Ovary (tissue), 10 donors: ENCODE measurements at places on chromosomes 2 and 18.
A peak's percentile ranks its signal among the peaks of the same experiment; 100 is the strongest.

DNA sequence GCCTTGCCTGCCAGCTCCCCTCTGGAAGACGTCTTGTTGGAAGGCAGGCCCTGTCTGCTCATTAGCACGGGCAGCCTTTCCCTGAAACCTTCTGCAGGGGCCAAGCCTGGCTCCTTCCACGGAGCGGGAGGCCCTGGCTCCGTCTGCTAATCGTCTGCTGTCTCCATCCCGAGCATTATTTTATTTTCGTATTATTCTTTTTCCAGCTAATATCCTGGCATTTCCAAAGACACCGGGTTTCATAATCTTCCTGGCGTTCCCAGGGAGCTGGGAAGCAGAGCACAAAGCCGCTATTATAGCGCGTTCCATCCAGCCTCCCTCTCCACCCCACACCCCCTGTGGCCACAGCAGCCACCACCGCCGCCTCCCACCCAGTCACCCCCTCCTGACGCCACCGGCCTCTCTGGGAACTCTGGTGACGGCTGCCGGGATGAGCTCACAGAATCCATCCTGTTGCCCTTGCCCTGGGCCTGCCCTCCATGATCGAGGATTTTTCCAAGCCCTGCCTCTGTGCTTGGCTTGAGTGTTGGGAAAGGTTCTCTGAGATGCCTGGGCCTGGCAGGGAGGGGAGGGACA is 125.5 kb downstream of the DYSF start:
- no peak for DNase-seq

- DNase-seq: no peak
Observed at GRCh38 chr2:38610851-38611801, 8.4 kb upstream of the HNRNPLL start.

GRCh38 chr2:43717322-43717721 is 41.1 kb upstream of the C1GALT1C1L start:
- DNase-seq: no peak

GRCh38 chr2:218020281-218020680 is 17.5 kb upstream of the TNS1 start:
- DNase-seq: peak; percentile 9
